A549 (cell line): ENCODE measurements at places on chromosomes 11 and 22. TPM values are rescaled to one million over a fixed set of nuclear protein-coding genes. Genes with fewer than 3 reads are reported as not detected.

MUC2 gene
- 0.03 TPM in 3 replicates for polyA plus RNA-seq

PHETA2 gene
- polyA plus RNA-seq, result 0.04 TPM in 1 of 3 replicates, not detected in the others

GRCh38 chr11:132147464-132147863 is 777.0 kb downstream of the NTM start:
- no peak for DNase-seq

DNA sequence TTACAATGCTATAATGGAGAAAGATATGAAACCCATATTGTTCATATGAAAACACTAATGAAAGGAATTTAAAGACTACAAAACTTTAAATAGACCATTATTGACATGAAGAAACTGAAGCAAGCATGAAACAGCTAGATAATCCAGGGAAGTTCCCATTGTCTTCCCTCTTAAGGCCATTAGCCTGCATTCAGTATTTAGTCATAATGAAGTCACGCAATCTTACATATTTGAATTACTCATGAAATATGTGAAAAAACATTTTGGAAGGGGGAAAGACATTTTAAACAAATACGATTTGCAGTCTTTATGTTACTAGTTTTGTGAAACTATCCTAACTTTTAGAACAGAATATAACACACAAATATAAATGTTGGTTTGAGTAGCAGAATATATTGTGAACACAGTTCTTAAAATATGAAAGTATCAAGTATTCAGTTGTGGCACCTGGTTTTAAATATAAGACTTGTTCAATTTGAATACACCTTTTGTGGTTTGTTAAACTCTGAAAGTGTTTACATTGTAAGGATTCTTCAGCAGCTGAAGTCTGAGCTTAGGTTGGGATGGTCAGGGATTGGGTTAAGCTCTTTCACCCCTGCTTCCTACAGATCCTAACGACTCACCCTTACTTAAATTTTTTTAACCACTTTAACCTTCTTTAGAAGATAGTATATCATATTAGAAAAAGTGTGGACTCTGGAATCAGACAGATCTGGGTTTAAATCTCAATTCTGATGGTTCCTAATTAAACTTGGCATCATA is 500.3 kb upstream of the TENM4 start:
- no peak for DNase-seq

MUC5AC gene
- polyA plus RNA-seq, result 0.18 to 0.55 TPM (median 0.18 TPM) in 3 replicates

DNA sequence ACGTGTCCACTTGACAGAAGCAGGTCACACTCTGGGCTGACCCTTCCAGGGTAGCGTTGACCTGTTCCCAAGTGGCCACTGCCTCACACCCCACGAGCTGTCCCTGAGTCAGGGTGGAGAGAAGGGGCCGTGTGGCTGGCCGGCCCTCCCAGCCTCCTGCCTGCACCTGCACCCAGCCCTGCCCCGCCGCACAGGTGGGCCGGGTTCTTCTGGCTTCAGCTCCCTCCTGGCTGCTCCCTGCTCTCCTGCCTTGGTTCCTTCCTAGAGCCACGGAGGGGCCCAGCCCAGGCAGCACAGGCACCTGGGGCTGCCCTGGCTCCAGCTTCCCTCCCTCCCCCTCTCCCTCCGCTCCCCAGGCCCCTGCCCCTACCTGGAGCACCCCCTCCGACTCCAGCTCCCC is 42.3 kb downstream of the MOB2 start:
- no peak for DNase-seq

GRCh38 chr11:14232652-14233051 is 126.3 kb downstream of the RRAS2 start:
- DNase-seq, result peak; percentile 11

DNA sequence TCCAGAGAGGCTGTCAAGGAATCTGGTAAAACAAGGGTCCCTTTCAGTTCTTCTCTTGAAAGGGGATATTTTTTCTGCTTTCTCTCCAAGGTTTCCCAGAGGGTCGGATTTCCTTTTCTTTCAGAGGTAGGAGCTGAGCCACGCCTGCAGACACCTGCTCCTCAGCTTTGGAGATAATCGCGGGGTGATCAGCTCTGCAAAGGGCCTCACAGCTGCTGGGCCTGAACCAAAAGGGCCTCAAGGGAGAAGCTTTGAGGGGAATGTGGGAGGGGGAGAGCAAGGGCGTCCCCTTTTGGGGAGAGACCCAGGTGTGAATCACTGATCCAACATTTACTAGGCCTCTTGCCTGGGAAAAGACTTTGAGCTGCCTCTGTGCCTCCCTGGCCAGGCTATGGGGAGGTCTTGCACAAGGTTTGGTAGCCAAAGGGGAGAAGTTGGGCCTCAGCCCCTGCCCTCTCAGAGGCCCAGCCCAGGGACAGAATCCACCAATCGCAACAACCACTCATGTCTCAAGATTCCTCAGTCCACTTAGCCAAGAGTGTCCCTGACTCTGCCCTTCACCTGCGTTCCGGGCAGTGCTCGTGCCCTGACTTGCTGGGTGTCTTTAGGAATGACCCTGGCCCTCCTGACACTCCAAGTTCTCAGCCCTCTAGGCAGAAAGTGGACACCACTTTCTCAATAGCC is 14.0 kb upstream of the TP53I11 start:
- no peak for DNase-seq

GRCh38 chr11:134464196-134464595 is 52.2 kb upstream of the B3GAT1 start:
- DNase-seq, result no peak

DNA sequence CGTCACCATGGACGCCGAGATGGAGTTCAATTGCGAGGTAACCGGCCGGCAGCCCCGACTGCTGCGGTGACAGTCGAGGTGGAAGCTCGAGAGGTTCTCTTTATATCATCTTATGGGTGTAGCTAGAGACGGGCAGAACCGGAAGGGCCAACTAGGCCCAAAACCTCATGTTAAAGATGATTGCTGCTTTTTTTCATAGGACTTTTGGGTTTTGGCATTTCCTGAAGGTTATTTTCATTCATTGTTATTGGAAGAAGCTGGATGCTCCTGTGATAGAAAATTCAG is 585 bp downstream of the NF2 start:
- peak; percentile 35 for DNase-seq

OR8G1 gene
- not detected in 3 replicates for polyA plus RNA-seq

GRCh38 chr22:39253435-39254070 is 8.8 kb upstream of the PDGFB start:
- peak; percentile 86 for DNase-seq

RFPL2 gene
- polyA plus RNA-seq, result 0.17 to 0.30 TPM (median 0.25 TPM) in 3 replicates

GRCh38 chr11:111765320-111765983 is 737 bp downstream of the PPP2R1B start:
- DNase-seq, result no peak

- no peak for DNase-seq
Observed at GRCh38 chr11:102399189-102399588, 52.2 kb downstream of the BIRC2 start.

DNA sequence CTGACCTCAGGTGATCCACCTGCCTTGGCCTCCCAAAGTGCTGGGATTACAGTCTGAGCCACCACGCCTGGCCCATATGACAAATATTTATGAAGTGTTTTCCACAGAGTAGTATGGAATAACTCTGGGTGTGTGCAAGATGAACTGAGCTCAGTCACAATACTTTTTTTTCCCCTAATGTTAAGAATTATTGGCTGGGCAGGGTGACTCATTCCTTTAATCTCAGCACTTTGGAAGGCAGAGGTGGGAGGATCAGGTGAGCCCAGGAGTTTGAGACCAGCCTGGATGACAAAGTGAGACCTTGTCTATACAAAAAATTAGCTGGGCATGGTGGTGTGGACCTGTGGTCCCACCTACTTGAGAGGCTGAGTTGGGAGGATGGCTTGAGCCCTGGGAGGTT is 6.4 kb downstream of the PTPRJ start:
- no peak for DNase-seq

- DNase-seq, result no peak
Observed at GRCh38 chr22:28920757-28921584, 37.6 kb downstream of the ZNRF3 start.

DNA sequence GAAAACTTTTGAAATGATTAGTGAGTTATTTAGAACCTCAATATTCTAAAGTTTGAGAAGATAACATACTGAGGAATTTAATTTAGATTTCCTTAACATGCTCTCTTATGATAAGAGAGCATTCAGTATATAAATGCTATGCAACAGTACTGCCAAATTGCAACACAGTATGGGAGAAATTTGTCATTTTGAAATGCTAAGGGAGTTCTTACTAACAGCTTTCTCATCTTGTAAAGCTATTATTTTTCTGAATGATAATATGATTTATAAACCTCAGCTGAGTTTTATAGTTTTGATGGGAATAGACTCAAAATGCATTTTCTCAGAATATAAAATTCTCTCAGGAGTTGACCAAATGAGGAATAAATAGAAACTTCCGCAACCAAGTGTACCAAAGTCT is 108.4 kb downstream of the SPON1 start:
- DNase-seq, result no peak

DNAJB7 gene
- polyA plus RNA-seq, result not detected in 3 replicates

GRCh38 chr11:42958635-42959034 is 353.2 kb upstream of the API5 start:
- DNase-seq, result no peak

DNA sequence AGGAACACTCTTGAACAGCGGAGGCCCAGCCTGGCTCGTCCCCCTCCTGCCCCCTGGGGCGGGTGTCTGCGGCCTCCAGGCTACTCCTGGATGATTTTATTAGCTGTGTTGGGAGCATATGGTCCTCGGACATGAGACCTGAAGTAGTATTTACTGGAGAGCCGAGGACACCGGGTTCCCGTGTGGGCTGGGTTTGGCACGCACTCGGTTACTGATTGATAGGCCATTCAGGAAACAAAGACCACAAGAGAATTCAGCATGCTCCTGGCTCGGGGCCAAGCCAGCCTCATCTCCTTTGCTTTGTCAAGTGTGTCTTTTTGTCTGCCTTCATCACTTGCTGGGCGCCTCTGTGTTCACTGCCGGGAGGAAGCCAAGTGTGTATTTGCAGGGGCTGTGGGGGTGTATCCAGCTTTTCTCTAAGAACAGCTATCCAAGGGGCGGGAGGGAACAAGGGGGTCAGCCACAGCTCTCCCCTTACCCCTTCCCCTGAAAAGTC is 9.7 kb downstream of the FXYD2 start:
- peak; percentile 69 for DNase-seq

DNA sequence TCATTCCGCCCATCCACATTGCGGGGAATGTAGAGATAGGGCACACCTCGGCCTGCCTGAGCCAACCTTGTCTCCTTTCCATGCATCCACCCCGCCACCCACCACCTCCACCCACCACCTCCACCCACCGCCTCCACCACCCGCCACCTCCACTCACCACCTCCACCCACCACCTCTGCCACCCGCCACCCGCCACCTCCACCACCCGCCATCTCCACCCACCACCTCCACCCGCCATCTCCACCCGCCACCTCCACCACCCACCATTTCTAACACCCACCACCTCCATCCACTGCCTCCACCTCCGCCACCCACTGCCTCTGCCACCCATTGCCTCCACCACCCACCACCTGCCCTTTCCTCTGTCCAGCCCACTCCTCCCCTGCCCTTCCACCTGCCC is 78.4 kb downstream of the IGLL1 start:
- DNase-seq, result no peak

CD81 gene
- polyA plus RNA-seq, result 247 to 256 TPM (median 251 TPM) in 3 replicates

GRCh38 chr11:107769189-107769588 is 57.3 kb upstream of the SLN start:
- no peak for DNase-seq

DNA sequence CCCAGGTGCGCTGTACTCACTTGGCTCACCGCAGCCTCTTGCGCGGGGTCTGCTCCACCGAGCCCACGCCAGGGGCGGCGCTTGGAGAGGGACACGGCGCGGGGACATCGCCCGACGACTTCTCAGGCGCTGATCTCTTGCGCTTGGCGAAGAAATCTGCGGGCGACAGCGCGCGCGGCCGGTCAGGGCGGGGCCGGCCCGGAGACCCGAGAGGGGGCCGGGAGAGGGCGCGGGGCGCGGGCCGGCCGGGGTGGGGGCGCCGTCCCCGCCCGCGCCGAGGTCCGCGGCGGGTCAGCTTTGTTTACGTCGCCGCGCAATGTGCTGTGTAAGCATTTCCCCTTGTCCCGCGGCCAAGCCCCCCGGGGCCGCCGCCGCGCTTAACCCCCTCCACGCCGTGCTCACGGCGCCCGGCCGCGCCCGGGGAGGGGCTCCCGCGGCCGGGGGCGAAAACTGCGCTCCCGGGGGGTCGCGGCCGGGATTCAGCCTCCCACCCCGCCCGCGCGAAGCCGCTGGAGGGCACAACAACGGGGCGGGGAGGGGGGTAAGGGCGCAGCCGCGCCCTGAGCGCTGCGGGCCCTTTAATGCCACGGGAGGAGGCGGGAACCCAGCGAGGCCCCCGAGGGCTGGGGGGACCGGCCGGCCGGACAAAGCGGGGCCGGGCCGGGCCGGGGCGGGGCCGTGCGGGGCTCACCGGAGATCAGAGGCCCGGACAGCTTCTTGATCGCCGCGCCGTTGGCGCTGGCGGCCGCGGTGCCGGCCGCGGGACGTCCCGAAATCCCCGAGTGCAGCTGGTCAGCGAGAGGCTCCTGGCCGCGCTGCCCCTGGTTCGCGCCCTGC is 1.4 kb downstream of the CDKN1C start:
- DNase-seq, result no peak

DNA sequence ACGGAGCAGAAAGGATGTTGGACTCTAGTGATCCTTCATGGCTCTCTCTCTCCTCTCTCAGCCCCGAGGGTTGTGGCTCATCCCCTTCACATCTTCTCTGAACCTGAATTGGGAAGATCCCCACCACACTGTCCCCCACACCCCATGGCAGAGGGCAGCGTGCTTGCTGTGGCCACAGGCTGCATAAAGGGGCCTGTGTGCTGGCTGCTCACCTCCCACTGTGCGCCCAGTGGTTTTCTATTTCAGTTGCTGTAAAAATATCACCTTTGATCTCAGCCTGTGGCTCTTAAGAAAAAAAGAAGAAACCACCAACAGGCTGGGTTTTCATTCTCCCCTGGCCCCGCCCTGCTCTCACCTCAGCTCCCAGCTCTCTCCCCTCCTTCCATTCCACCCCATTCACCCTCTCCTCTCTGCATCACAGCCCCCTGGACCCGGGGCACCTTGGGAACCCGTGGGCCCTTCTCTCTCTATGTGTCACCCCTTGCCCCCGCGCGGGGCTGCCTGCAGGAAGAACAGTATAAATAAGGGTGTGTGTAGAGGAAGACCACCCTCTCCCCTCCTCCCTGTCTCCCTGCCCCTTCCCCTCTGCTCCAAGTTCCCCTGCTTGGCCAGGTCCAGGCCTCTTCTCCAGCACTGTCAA is 25.8 kb upstream of the WNT11 start:
- DNase-seq, result no peak

GRCh38 chr11:93589347-93589746 is 46.2 kb upstream of the SMCO4 start:
- no peak for DNase-seq

DNA sequence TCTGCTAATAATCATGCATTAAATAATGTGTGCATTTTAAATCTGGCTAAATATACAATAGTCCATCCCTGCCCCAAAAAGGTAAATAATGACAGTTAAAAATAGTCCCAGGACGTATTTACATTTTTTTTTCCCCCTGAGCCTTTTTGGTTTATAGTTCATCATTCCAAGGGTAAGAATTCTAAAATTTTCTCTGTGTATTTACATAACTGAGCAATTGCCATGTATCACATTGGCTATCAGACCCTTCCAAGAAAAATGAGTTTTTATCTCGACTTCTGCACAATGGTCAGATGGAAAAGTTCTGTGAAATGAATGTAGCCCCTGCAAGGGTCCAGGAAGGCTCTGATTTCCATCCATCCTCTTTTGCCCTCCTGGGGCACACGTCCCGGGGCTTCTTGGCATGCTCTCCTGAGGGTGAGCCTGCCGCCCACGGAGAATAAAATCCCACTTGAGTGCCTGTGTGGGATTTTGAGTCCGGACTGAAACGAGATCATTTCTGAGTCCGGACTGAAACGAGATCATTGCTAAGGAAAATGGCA is 94.1 kb upstream of the ANO1 start:
- DNase-seq, result no peak
